Left hindlimb (tissue), 1 donor: ENCODE measurements at places on chromosomes 5 and 9.
A peak's percentile ranks its signal among the peaks of the same experiment; 100 is the strongest.

GRCh38 chr9:34652602-34653000, 616 bp downstream of the IL11RA start:
- DNase-seq: no peak

DNA sequence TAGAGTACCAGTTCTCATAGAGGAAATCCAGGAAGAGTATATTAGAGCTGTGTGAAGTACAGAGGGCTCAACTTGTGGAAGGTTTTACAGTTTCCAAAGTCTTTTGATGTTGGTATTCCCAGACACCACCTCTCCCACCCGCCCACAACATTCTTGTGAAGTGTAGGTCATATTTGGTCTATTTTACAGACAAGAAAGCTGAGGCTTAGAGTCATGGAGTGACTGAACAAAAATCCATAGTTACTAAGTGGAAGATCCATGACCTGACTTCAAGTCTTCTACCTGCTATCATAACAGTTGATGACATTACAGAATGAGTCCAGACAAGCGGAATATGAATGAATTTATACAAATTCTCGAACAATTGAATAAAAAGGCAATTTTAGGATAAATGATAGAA, 187.1 kb upstream of the RPS23 start:
- DNase-seq: no peak

- no peak for DNase-seq
Observed at GRCh38 chr5:176350416-176350815, 11.1 kb downstream of the KIAA1191 start.

GRCh38 chr5:11946317-11946716, 42.1 kb upstream of the CTNND2 start:
- DNase-seq: no peak

DNA sequence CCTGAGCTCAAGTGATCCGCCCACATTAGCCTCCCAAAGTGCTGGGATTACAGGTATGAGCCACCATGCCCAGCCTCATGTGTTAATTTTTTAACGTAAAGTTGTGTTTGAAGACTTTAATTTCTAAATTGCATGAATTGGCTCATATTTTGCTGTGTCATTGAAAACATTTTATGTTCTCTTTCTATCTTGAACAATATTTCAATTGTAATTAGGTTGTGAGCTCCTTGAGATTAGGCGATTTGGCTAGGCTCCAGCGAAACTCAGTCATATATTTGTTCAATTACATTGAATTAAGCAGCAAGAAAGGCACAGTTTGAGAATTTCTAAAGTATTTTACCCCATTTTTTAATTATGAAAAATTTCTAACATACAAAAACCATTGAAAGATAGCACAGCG, 34.0 kb downstream of the GAPVD1 start:
- no peak for DNase-seq

GRCh38 chr9:23413541-23413940, 412.5 kb downstream of the ELAVL2 start:
- DNase-seq: peak; percentile 29

DNA sequence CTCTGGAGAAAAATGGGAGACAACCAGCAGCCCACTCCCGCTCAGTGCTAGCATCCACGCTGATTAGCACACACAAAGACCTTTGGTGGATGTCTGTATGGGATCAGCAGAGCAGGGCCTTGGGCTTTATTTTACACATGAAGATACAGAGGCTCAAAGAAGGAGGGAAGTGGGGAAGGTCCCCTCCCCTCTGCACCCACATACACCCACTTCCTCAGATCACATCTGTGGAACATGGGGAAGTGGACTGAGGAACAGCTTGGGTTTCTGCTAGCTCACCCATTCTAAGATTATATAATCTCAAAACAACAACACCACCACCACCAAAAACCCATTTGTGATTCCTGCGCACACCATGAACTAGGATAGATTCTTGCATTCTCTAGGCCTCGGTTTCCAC, 14.0 kb downstream of the GGTA1 start:
- DNase-seq: no peak

DNA sequence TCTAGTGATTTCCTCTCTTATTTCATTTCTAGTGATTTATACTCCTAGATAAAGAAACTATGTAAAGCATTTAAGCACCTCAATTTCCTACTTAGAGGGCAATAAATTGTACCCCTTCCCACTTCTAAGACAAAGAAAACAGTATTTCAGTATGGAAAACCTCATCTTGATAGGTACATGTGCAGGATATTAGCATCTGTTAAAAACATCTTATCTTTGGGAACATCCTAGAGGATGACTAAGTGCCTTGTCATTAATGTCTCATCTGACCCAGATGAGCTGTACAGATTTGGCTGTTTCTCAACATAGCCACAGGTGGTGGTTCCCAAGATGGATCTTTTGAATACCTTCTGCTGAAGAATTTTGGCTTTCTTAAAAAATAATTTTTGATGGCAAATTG, 5.7 kb downstream of the MEGF10 start:
- DNase-seq: no peak

DNA sequence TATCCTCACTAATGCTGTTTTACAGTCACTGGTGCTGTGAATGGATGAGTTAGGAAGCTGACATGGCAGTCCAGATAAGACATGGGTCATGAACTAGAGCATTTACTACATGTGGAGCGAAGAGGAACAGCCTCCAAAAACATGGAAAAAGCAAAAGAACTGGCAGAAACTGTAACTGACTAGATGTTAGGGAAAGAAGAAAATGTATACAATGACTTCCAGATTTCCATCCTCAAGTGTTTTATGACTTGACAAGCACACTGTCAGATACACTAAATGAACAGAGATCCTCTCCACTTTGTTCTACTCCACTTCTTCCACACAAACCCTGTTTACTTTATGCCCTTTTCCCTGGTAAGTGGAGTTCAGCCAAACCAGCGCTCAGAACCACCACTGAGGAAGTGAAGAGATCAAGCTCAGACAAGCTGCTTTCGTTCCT, 11.5 kb downstream of the HMGCS1 start:
- no peak for DNase-seq

DNA sequence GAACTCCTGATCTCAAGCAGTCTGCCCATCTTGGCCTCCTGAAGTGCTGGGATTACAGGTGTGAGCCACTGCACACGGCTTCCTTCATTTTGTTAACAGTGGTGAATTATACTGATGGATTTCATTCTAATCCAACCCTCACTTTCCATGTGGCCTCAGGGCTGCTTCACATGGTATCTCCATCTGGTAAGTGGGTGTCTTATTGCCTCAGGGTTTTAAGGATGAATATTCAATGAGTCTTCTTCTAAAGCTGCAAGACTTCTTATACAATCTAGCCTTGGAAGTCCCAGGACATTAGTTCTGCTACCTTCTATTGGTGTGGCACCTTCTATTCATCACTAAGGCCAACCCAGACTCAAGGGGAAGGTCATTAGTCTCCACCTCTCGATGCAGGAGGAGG, 8.7 kb upstream of the RASEF start:
- DNase-seq: no peak

DNA sequence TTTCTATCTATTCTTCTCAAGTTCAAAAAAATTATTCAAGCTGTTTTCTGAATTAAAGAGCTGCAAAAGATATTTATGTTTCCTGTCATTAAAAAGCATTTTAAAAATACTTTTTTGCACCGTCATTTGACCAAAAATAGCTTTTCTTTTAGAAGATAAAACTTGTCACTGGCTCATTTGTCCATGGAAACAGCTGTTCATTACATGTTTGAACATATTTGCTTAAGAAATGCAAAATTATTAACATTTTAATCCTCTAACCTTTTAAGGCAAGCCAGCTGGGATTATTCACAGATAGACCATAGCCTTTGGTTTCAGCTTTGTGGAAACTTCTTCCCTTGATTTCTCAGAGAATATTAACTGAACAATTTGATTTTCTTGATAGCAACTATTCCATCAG, 393.9 kb downstream of the TUSC1 start:
- no peak for DNase-seq
